ENCODE measurements at places on chromosomes 2 and 18. TPM values are rescaled to one million over a fixed set of nuclear protein-coding genes. Genes with fewer than 3 reads are reported as not detected.

The DUSP19 gene
- 3.3 TPM for total RNA-seq

The CACNB4 gene
- total RNA-seq, result 0.47 TPM

The CHRND gene
- total RNA-seq, result not detected

The COL4A4 gene
- not detected for total RNA-seq

The C2orf80 gene
- total RNA-seq, result not detected

The ITGB6 gene
- not detected for total RNA-seq

The CEP192 gene
- total RNA-seq, result 45.5 TPM

The SMCHD1 gene
- 288 TPM for total RNA-seq

The SCYGR4 gene
- total RNA-seq, result not detected

The KCNJ13 gene
- not detected for total RNA-seq

The RIT2 gene
- total RNA-seq, result not detected

The CXCR1 gene
- total RNA-seq, result not detected

The LYPD6 gene
- not detected for total RNA-seq

The VAMP5 gene
- total RNA-seq, result 25.6 TPM

The TXNDC9 gene
- 31.1 TPM for total RNA-seq

The STEAP3 gene
- 0.32 TPM for total RNA-seq

The SCN3A gene
- total RNA-seq, result not detected

The ACTG2 gene
- total RNA-seq, result not detected

The DSEL gene
- 1.2 TPM for total RNA-seq

The VWC2L gene
- not detected for total RNA-seq

The CABLES1 gene
- total RNA-seq, result 0.15 TPM

The THSD7B gene
- total RNA-seq, result not detected

The ECEL1 gene
- not detected for total RNA-seq

All from CD4-positive, alpha-beta memory T cell (primary cell).